ENCODE measurements at places on chromosomes 7 and 10.

DNA sequence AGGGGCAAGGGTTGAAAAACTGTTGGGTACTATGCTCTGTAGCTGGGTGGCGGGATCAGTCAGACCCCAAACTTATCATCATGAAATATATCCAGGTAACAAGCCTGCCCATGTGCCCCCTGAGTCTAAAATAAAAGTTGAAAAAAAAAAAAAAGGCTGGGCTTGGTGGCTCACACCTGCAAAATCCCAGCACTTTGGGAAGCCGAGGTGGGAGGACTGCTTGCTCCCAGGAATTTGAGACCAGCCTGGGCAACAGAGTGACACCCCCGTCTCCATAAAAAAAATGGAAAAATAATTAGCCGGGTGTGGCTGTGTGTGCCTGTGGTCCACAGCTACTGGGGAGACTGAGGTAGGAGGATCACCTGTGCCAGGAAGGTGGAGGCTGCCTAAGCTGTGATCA, 83.5 kb downstream of the VIPR2 start:
- no peak for DNase-seq

GRCh38 chr10:78140066-78140630, 106.5 kb downstream of the RPS24 start:
- DNase-seq: no peak

GRCh38 chr10:102649797-102650654, 5.7 kb downstream of the TRIM8 start:
- no peak for DNase-seq

DNA sequence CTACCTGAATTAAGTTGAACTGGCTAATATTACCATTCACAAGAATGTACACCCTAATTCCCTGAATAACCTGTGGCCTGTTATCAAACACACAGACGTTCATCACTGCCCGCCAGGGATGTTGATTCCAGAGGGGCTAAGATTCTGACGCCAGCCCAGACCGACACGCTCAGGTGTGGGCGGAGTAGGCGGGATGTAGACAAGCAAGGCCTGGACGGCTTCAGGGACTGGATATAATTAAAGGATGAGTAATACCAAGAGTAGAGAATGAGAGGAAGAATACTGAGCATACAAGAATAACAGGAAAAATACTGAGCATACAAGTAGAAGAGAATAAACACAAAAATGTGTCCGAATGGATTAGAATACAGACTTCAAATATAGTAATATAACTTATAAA, 29.0 kb downstream of the CUBN start:
- no peak for DNase-seq

- DNase-seq: peak; percentile 98
Measured at GRCh38 chr7:81684514-81685269, 85.2 kb downstream of the HGF start.

GRCh38 chr10:4202938-4203337, 417.9 kb upstream of the KLF6 start:
- DNase-seq: no peak

DNA sequence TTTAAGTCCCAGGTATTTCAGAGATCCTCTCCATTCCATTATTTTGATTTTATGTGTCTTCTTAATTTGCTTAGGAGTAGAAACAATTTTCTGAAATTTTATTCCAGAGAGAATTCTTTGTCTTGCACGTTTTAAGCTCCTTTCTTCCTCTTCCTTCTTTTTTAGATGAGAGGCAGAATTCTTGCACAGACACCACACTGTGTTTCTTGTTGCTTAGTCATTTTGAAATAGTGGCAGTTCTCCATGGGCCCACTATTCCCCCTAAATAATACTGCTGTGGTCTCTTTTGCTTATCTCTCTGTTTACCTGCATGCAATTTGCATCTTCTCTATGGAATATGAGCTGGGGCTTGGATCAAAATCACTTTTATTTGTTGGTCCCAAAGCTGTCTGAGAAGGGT, 54.3 kb upstream of the WAC start:
- no peak for DNase-seq

- DNase-seq: no peak
Measured at GRCh38 chr10:59582058-59582457, 127.6 kb downstream of the SLC16A9 start.

Measured in smooth muscle cell of the brain vasculature (primary cell).